Gastrocnemius medialis (tissue), 4 donors: ENCODE measurements at places on chromosomes 12 and 14.

DNA sequence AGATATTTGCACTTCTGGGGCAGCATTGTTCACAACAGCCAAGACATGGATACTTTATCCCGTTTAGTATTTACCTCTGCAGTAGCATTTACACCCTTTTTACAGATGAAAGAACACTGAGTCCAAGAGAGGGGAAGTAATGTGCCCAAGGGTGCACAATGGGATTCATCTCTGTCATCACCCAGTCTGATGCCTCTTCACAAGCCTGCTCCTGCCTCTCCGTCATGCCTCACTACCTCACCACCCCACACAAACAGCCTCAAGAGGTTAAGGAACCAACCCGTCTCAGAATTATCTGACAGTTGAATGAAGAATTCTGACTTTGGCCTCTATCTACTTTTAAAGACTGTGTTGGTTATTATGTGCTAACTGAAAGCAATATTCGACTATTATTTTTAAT is 368.4 kb downstream of the ATP23 start:
- no peak for DNase-seq

DNA sequence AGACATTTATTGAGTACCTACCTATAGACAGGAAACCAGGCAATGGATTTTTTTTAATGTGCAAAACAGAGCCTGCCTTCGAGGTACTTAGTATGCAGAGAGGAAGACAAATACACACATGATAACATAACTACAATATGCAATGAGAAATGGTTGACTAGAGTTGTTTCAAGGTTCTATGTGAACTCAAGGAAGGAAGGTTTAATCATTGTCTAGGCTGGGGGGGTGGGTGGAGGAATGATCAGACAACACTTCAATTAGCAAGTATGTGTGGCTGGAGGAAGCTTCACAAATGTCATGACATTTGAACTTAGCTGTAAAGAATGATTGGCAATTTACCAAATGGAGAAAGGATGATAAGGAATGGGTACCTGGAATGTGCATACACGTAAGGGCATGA is 985.3 kb downstream of the FLRT2 start:
- no peak for DNase-seq

DNA sequence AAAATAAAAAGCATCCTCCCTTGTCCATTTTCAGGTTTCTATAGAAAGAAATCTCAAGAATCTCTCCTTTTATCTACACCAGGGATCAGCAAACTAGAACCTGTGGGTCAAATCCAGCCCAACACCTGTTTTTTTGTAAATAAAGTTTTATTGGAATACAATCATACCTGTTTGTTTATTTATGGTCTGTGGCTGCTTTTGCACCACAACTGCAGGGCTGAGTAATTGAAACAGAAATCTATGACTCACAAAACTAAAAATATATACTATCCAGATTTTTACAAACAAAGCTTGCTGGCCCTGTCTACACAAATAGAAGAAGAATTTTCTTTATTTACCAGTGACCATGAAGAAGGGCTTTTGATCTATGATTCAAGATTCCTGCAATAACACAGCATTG is 95.1 kb upstream of the COCH start:
- no peak for DNase-seq

GRCh38 chr14:94213021-94213420 is 38.9 kb downstream of the PPP4R4 start:
- no peak for DNase-seq

- no peak for DNase-seq
Observed at GRCh38 chr14:82113710-82114109, 580.1 kb upstream of the SEL1L start.

- no peak for DNase-seq
Observed at GRCh38 chr14:79786522-79786921, 424.8 kb downstream of the DIO2 start.

GRCh38 chr12:12938541-12938940 is 13.4 kb downstream of the GPRC5D start:
- DNase-seq, result no peak

DNA sequence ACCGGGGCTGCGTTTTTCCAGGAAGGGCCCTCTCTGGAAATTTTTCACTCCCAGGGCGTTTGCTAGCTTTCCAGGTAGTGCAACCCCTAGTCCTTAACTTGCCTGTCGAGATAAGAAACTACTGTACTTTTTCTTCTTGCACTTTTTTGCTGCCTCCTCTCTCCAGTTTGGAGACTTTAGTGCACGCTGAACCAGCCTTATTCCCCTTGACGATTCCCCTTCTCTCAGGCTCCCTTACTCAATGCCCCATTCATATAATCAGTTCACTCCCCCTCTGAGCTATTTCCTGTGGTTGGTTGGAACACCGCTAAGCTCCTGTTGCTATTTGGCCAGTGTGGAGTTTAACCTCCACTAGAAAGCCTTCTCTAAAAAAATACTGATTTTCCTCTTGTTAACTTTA is 682 bp downstream of the CREBL2 start:
- DNase-seq, result no peak

DNA sequence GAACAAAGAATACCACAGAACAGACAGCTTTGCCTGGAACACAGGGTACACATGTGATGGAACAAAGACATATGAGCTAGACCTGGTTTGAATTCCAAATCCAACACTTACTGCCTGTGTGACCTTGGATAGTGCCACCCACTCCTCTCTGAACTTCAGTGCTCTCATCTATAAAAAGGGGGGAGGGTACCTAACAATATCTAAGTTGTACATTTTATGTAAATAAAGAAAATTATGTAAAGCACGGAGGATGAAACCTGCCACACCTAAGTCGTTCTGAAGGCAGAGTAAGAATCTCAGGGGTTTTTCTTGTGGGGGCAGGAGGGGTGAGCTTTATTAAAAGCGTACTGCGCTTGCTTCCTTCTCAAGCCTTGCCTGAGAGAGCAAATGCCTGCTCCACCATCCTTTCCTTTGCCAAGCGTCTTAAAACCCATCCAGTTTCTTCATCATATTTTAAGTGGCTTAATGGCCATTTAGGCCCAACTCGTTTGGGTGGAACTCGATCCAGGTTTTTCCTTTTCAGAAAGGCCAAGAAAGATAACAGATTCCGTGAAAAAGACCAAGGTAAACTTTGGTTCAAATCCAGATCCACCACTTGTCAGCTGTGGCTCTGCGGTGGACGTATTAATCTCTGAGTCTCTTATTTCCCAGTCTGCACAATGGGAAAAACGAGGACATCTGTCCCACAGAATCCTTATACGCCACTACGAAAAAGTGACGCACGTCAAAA is 946 bp downstream of the DDX24 start:
- no peak for DNase-seq

DNA sequence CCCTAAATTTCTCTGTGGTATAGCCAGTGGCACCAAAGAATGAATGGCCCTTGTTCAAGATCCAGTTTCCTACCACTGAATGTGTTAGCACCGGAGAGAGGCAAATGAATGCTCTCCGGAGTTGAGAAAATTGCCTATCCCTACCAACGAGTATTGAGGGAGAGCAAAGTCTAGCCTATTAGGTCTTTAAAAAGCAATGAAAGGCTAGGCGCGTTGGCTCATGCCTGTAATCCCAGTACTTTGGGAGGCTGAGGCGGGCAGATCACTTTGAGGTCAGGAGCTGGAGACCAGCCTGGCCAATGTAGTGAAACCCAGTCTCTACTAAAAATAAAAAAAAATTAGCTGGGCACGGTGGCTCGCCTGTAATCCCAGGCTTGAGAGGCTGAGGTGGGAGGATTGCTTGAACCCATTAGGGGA is 898 bp upstream of the RAB15 start:
- DNase-seq, result peak; percentile 10

DNA sequence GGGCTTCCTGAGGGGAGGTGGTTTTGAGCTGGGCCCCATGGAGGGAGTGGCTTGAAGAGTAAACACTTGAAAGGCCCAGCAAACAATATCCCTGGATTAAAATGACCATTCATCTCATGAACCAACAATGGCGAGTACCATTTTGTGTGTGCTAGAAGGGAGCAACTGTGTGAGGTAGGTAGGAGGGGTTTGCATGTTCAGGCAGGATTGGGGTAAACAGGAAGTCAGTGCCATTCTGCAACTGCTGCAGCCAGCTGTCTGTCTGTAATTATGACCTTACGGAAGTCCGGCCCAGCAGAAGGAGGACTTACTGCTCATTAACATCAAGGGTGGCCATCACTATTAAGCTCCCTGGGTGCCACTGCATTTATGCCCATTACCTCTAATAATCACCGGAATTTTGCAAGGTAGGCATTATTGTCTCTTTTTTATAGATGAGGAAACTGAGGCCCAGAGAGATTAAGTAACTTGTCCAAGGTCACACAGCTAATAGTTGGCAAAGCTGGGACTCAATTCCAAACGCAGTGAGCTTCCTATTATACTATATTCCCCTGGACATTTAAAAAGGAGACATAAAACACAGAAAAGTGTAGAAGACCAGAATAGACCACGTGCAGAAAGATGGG is 16.6 kb upstream of the IFI27L2 start:
- no peak for DNase-seq

DNA sequence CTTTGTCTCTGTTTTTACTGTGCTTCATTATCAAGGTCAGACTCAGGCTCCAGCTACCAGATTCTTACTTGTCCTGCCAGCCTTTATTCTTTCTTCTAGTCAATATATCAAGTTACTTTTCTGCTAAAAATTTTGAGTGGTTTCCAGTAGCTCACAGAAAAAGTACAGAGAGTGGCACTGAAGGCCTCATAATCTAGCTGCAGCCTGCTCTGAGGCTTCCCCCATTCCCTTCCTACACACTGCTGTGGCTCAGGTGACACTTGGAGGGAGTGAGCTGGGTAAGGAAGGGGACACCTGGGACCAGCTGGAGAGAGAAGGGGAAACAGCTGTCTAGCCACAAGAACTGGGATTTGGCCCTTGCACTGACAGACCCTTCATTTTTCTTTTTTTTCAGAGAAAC is 25.4 kb downstream of the TTC6 start:
- no peak for DNase-seq

DNA sequence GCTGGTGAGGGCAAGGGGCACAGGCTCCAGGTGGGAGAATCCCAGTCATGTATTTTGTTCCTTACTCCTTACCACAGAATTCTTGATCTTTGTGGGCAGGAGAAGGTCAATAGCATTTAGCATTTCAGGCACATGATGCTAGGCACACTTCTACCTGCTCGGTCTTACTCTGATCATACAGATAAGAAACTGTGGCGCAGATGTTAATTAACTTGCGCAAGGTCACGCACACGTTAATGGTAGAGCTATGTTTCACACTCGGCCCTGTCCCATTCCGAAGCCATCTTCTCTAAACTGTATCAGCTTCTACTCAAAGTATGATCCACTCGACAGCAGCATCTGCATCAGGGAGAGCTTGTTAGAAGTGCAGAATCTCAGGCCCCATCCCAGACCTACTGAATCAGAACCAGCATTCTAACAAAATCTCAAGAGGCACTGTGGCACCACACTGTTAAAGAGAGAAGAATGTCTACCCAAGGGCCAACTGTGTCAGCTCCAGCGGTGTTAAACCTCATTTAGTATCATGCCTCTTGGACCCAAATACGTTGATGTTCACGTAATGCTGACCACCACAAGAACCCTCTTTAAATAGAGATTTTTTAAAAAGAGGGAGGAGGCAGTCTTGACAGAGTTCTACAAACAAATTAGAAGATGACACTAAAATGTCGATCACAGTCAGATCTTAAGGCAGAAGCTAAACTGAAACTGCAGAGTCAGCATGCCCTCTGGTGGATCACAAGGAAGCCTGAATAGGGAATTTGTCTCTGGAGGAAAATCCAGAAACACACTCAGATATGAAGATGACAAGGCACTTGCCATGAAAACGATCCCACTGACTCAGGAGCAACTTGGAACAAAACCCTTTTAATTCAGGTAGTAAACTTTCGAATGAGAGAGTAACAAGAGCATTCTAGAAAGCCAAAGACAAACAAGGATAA is 7.3 kb downstream of the STXBP6 start:
- DNase-seq, result no peak

- DNase-seq, result no peak
Observed at GRCh38 chr12:121352682-121353018, 439 bp upstream of the ANAPC5 start.

GRCh38 chr14:77455966-77456640 is 1.3 kb downstream of the VIPAS39 start:
- DNase-seq, result no peak

DNA sequence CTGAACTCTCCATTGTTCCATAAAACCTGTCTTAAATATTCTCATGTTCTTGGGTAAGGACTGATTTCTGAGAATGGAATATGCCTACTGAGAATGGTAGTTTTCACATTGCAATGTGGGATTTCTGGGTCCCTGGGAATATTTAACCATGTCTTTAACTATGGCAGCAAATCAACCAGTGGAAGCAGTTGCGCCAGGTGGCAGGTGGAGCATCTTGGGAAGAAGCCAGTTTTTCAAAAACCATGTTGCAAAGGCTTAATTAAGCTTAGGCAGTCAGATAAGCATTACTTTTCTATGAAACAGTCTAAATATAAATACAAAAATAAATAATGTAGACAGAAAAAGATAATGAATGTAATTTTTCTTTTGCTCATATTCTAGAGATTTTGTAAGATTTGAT is 448.1 kb downstream of the ADAMTS20 start:
- DNase-seq, result no peak

DNA sequence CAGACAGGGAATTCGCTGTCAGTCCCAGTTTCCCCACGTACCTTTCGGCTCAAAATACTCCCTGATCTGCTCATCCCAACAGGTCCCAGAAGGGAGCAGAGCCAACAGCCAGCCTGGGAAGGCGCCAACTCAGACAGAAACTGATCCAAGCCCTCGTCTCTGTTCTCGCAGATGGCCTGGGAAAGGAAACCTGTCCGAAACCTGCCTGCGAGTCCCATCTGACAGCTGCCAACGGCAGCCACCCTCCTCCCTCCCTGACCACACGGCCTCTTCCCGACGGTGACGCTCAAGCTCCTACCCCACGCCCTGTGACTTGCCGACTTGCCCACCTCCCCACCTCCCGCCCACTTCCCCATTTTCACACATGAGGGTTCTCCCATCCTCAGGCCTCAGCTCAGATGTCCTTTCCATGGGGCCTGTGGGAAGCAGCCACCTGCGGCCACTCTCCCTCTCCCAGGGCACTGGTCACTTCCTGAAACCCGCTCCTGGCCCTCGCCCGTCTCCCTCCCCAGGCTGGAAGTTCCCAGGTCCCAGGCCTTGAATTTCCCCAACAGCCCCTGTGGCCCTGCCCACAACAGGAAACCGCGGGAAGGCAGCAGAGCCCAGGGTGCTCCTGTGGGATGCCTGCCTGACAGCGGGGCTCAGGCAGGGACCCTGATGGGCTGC is 60.9 kb upstream of the FBRSL1 start:
- no peak for DNase-seq

DNA sequence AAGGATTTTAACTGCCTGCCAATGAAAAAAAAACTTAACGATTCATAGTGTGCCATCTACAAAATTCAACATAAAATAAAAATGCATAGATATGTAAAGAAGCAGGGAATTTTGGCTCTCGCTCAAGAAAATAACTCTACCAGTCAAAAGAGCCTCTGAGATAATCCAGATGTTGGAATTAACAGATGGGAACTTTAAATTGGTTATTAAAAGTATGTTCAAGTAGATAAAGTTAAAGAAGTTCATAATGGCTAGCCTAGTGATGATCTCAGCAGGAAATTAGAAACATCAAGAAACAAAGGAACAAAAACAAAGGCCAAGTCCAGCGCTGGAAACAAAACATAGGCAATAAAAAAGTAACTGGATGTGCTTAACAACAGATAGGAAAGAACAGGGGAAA is 23.1 kb downstream of the PIK3C2G start:
- DNase-seq, result no peak

- DNase-seq, result no peak
Observed at GRCh38 chr12:107978201-107978600, 150.9 kb upstream of the WSCD2 start.
